ENCODE measurements at places on chromosomes 2 and 18. TPM values are rescaled to one million over a fixed set of nuclear protein-coding genes. Genes with fewer than 3 reads are reported as not detected.

DNA sequence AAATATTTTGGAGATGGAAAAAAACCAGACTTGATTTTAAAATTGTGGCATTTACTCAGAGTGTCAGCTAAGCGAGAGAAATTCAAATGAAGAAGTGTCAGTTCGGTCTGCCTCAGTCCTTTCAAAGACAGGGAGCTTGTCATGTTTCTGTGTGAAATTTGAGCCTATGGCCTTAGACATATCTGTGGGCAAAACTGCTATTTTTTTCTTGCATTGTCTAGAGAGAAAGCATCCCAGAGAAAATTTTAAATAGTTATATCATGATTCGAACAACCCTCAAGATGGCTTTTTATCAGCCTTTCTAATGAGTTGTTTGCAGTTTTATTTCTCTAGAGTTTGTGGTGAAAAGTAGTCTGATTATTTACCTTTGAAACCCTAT, 50.2 kb upstream of the KCNE4 start:
- no peak for DNase-seq

DNA sequence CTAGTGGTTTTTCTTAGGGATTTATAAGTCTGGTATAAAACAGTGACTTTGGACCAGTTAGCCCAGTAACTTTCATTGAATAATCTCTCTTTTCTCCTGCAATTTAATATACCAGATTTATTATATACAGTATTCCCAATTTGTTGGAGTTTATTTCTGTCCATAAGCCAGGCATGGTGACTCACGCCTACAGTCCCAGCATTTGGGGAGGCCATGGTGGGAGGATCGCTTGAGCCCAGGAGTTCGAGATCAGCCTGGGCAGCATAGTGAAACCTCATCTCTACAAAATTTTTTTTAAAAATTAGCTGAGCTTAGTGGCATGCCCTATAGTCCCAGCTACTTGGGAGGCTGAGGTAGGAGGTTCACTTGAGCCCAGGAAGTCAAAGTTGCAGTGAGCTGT, 26.7 kb downstream of the CNNM4 start:
- DNase-seq: no peak

DNA sequence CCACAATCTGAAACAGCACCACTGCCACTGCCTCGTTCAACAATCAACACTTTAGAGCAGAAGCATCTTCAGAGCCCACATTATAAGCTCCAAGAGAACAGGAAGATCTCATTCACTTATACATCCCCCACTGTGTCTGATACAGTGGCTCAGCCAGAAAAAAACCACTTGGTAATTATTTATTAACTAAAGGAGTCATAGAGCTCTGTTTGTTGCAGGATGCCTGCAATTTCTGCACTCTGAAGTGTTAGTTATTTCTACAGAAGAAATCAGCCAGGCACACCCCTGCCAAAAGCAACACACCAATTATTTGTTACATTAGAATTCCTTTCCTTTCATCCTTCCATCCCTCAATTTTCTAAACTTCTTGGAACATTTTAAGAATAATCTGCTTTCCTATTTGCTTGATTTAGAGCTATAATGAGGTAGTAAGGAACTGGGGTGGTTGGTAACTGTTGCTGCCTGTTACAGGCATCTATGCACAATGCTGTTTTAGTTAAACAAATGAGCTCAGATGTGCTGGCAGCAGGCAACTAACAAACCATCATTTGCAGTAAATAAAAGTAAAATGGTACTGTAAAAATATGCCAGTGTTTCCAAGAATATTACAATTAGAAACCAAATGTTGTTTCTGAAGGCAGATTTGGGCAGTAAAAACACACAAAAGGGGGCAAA, 59.9 kb downstream of the DYM start:
- no peak for DNase-seq

UGT1A3 gene
- total RNA-seq: not detected

DUSP2 gene
- 0.76 TPM for total RNA-seq

HOXD10 gene
- total RNA-seq: 7.8 TPM

Data from dermis microvascular lymphatic vessel endothelial cell (primary cell).